ENCODE measurements at places on chromosomes 4 and X.

DNA sequence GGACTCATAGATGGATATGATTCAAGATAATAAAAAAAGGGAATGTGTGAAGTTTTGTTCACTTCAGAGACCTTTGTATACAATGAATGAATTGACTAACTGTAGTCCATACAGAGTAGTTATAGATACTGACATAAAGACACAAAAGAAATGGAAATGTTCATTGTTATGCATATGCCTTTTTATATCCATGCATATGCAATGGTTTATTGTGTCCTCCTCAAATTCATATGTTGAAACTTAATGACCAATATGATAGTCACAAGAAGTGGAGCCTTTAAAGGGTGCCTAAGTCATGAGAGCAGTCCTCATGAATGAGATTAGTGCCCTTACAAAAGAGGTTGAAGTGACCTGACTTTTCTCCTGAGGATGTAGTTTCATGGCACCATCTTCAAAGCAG lies 467.5 kb upstream of the NDST4 start:
- no peak for DNase-seq

DNA sequence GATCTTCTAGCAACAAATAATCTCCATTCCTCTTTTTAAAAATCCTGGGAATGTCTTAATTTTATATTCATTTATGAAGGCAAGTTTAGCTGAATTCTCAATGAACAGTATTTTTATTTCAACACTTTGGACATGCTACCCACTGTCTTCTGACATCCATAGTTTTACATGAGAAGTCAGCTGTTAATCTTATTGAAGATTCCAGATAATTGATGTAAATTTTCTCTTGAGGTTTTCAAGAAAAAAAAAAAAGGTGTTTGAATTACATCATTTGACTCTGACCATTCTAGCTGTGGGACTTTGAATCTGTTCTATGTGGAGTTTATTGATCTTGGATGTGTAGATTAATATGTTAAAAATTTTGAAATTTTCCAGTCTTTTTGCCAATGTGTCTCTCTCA lies 28.0 kb downstream of the PDHA2 start:
- no peak for DNase-seq

DNA sequence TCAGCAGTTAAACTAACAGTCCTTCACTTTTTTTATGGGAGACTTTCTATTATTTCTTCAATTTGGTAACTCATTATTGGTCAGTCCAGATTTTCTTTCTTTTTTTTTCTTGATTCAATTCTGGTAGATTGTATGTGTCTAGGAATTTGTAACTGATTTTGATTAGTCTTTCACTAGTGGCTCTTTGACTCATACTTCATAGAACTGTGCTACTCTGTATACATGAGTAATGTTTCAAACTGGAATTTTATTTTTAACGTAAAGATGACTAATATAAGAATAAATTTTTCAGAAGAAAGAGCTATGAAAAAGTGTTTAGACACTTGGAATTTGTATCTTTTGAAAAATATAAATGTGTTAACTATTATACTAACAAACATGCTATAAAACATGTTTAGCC lies 813.0 kb downstream of the TRAM1L1 start:
- DNase-seq: no peak

GRCh38 chr4:1337376-1337831 lies 9.6 kb upstream of the UVSSA start:
- no peak for DNase-seq

- DNase-seq: peak; percentile 45
These were observed 16.6 kb upstream of the PTCHD1 start for GRCh38 chrX:23317799-23318724.
